Mucosa of gallbladder (tissue), 1 donor: ENCODE measurements at places on chromosomes 7 and 10. TPM values are rescaled to one million over a fixed set of nuclear protein-coding genes. Genes with fewer than 3 reads are reported as not detected.

Gene PKD1L1
- 0.20 TPM for total RNA-seq

Gene HOXA1
- total RNA-seq: 0.40 TPM

Gene PITRM1
- total RNA-seq: 48.5 TPM

Gene SYT15
- 1.4 TPM for total RNA-seq

Gene CFAP69
- total RNA-seq: 11.6 TPM

Gene HOXA13
- 0.06 TPM for total RNA-seq

Gene PRR15
- total RNA-seq: 46.1 TPM

Gene NEUROD6
- total RNA-seq: not detected

Gene PRKG1
- 28.3 TPM for total RNA-seq

Gene LIPK
- not detected for total RNA-seq

Gene NPTX2
- 2.7 TPM for total RNA-seq

Gene NOD1
- total RNA-seq: 12.7 TPM

Gene WEE2
- not detected for total RNA-seq

Gene MSMB
- total RNA-seq: 15.8 TPM

Gene DGKB
- 1.0 TPM for total RNA-seq

Gene INSYN2A
- total RNA-seq: not detected

Gene PRTFDC1
- 12.0 TPM for total RNA-seq

Gene MKX
- 5.2 TPM for total RNA-seq

Gene PDAP1
- 83.7 TPM for total RNA-seq

Gene DRGX
- not detected for total RNA-seq
